Central memory CD4-positive, alpha-beta T cell (primary cell): ENCODE measurements at places on chromosomes 3 and 15.

DNA sequence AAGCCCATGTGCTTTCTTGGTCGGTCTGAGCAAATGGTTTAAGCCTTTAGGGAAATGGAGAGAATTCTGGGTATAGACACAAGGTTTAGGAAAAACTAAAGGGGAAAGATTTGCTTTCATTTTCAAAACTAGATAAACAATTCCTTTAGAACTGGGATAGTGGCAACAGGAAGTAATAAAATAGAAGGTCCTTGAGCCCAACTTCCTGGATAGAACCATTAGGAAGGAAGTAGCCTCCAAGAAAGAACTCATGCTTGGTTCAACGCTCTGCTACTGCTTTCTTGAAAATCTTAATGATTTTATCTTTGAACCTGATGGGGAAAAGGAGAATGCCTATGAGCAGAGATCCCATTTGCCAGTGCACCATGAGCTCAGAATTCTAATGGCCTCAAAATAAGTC, 147.0 kb upstream of the THRB start:
- DNase-seq, result no peak

DNA sequence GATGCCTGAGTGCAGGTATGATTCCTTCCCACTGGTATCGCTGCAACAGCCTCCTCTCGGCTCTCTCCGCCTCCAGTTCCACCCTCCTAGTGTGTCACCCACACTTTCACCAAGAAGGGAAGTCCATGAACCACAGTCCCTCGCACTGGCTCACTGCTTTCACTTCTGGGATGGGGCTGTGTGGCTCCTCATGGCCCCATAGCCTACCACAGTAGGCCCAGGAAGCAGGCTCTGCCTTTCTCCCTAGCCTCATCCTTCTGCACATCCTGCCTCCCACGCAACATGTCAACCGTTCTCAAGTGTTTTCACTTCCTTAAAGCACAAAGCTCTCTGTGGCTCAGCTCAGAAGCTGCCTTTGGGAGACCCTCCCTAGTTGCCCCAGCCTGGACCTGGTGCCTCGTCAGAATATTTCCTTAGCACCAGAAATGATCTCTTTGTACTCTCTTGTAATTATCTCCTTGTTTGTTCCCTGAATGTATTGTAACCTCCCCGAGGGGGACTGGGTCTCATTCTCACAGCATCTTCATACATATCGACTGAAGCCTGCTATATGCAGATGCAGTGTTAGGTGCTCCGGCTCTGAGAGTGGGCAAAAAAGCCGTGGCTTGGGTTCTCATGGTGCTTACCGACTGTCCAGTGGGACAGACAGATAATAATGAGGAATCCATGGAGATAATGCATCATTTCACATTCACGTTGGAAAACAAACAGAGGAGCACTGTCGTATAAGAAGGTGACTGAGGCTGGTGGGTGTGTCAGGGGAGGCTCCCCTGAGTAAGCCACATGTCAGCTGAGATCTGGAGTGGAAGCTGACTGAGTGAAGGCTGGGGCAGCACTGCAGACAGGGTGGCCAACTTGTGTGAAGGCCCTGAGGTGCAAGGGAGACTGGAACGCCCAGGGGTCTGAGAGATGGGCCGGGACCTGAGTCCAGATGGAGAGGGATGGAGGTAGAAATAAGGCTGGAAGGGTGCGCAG, 107.1 kb downstream of the DGKG start:
- DNase-seq, result no peak

GRCh38 chr3:107315141-107315540, 62.1 kb upstream of the CCDC54 start:
- no peak for DNase-seq

- DNase-seq, result no peak
Observed at GRCh38 chr15:43509660-43510199, 7.7 kb upstream of the MAP1A start.

DNA sequence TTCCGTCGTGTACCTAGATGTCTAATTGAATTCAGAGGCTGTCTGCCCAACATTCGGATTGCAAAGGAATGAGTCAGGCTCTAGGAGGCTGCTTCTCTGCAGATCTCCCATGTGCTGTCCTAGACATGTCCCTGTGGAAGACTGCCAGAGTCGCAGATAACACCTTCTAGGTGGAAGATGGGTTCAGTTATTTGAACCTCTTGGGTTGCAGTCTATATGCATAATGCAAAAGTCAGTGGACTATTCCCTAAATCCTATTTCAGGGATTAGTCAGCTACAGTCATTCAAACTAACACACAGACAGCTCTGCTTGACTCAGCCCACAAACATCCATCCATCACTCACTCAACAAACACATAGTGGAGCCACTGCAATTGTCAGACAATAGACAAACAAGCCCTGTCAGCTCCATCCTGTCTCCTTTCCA, 300.0 kb upstream of the CTNNB1 start:
- DNase-seq, result no peak

DNA sequence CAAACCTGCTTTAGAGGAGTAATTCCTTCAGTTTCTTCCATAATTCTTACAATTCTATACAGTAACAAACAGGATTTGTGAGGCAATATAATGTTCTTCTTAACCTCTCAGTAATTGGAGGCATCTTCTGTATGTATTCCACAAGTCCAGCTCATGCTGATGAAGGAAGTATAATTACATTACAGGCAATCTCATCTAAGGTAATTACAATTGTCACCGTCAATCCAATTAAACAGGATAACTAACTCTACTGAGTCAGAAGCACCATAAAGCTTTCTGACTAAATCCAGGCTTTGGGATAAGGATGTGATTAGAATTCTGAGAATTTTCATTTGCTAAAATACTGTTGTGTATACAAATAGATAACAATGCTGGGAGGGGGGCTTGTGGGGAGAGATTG, 115.2 kb upstream of the SEMA6D start:
- DNase-seq, result no peak

DNA sequence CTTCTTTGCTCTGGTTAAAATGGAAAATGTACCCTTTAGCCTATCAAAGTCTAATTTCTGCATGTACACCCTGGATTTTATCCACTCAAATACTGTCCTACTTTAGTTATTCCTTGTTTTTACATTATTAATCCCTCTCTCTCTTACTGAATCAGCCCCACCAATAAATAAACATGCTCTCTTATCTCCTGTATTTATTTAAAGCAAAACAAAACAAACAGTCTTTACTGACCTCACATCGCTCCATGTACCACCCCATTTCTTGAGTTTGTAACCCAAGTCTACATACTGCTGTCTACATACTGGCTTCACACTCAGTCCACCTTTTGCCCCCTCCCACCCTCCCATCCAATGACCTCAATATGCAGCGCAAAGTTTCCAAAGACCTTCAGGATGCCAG, 113.3 kb upstream of the RORA start:
- DNase-seq, result no peak

DNA sequence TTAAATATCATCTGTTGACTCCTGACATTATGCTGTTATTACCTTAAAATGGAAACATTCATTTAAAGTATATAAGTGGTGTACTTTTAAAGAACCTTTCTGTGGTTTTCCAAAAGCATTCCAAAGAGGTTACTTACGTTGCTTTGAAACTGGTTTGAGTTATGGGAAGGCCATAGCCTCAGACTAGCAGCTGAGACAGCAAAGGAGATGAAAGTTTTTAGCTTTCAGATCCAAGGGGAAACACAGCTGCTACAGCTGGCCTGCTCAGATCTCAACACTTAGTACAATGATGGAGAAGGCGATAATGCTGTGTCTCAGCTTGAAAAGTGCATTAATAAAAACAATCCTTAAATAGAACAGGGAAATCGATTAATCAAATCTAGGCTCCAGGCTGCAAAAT, 921.1 kb downstream of the ROBO1 start:
- no peak for DNase-seq

DNA sequence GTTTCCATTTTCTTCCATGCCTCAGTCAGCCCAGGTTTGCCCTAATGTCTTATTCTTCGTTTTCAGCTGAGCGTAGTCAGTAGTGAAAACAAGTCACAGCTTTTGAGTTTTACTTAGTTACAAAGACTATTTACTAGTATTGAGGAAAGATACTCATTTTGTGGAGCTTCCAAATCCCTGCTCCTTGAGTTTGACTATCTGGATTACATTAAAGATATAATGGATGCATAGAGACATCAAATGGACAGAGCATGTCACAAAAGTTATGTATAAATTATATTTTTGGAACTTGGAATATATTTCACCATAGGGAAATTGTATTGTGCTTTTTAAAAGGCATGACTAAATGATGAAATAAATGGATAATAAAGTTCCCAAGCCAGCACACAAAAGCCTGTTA, 54.6 kb upstream of the AKAP13 start:
- no peak for DNase-seq

DNA sequence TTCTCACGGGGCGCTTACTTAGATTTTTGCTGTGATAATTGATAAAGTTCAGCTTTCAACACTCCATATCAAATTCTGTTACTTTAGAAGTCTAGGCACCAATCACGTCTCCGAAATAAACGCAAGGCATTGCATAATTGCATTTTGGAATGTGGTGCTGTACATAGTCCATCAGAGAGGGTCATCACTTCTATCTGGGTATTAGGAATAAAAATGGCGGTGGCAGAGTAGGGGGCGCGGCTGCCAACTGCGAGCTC, 365 bp upstream of the UQCC5 start:
- DNase-seq, result no peak

- no peak for DNase-seq
Observed at GRCh38 chr3:128815318-128816064, 63.9 kb upstream of the ACAD9 start.

GRCh38 chr3:39637807-39638206, 170.3 kb downstream of the MOBP start:
- no peak for DNase-seq
